ENCODE measurements at places on chromosomes 6 and 20.
A peak's percentile ranks its signal among the peaks of the same experiment; 100 is the strongest.

- no peak for DNase-seq
Observed at GRCh38 chr6:105111105-105111504, 68.7 kb downstream of the POPDC3 start.

GRCh38 chr20:53964067-53964466 lies 106.3 kb downstream of the BCAS1 start:
- no peak for DNase-seq

DNA sequence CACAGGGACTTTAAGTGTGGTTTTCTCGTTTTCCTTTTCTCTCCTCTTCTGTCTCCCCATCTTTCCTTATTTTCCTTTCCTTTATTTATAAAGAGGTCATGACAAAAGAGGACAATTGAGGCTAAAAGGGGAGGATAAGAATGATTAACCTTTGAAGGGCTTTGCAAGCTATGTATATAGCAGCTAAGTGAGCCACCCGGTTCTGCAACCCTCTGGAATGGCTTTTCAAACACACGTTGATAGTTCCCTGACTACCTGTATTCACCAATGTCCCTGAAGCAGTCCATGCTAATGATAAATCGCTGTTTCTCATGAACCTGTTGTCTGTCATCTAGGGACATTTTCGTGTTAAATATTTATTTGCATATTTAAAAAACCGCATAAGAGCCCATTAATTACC lies 124.4 kb upstream of the RALGAPA2 start:
- DNase-seq = no peak

DNA sequence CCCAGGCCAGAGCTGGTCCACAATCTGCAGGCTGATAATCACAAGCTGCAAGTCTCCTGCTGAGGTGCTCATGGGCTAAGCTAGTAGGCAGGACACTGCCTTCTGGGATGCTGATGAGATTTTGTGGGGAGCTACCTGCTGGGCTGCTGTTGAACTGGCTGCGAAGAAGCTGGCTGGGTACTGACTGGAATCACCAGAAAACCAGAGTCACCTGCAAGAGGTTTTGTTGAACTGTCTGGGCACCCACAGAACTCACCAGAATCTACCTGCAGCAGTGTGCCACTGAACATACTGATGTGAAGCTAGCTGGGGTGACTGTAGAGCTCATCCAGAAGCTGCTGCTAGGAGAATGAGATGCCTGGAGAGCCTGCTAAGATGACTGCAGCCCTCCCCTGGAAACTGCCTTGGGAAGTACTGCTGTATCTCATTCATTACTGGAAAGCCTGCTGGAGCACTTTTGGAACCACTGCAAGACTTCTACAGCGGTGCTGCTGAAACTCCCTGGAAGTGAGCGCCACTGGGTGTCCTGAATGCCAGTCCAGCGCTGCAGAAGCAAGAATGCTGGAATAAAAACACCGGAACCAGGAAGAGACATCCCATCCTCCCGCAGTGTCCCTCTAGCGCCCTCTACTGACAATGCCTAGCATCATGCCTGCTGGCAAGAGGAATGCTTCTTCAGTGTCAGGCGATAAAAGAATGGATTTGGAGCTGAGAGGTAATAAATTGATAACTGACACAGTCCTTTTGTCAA lies 64.9 kb upstream of the ARHGAP18 start:
- DNase-seq = peak; percentile 60

DNA sequence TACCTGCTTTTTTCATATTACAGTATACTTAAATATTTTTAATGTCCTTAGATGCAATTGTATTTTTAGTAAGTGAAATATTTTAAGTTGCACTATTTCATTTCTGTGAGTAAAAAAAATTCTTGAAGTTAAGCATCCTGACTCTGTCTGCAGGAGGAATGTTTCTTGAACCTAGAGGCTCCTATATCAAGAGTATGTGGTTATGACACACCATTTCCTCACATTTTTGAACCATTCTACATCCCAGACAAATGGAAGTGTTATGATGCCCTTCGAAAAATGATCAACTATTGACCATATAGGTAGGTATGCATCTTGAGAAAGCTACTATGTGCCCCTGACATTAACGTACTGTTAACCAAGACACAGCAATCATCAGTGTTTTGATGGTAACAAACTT lies 237.0 kb downstream of the BCKDHB start:
- peak; percentile 24 for DNase-seq

GRCh38 chr6:137233911-137234863 lies 15.0 kb upstream of the IFNGR1 start:
- DNase-seq = peak; percentile 95

DNA sequence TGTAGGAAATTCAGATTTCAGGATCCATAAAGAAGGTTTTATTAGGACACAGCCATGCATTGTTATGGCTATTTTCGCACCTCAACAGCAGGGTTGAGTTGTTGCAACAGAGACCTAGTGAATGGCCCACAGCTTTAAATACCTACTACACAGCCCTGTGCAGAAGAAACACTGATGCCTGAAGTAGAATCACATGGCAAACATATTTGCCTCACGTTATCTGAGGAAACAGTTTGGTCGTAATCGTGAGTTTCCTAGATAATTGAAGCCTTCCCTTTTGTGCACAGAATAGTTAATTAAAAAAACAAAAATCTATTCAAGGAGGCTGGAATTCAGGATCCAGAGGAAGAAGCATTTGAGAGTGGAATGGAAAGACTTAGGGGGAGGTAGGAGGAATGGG lies 55.1 kb downstream of the GCNT2 start:
- DNase-seq = no peak

GRCh38 chr6:81979329-81979728 lies 226.8 kb upstream of the TENT5A start:
- DNase-seq = no peak

GRCh38 chr6:41651962-41652657 lies 13.8 kb downstream of the MDFI start:
- no peak for DNase-seq

- peak; percentile 44 for DNase-seq
Observed at GRCh38 chr6:141107591-141108160, 1025.0 kb upstream of the GJE1 start.

DNA sequence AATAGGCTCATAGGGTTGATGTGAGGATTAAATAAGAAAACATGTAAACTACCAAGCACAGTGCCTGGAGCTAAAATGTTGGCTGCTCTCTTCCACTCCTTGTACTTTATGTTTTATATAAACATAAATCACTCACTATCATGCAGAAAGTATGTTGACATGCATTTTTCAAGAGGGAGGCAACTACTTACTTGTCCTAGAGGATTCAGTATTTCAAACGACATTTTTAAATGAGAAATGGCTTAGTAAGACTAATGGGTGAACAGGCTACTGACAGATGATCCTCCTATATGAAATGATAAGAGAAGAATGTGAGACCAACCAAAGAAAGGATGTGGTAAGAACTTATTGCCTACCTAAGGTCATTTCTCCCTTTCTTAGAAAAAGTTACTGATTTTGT lies 21.0 kb downstream of the LATS1 start:
- DNase-seq = peak; percentile 93

GRCh38 chr20:24417485-24417884 lies 51.9 kb upstream of the SYNDIG1 start:
- no peak for DNase-seq

DNA sequence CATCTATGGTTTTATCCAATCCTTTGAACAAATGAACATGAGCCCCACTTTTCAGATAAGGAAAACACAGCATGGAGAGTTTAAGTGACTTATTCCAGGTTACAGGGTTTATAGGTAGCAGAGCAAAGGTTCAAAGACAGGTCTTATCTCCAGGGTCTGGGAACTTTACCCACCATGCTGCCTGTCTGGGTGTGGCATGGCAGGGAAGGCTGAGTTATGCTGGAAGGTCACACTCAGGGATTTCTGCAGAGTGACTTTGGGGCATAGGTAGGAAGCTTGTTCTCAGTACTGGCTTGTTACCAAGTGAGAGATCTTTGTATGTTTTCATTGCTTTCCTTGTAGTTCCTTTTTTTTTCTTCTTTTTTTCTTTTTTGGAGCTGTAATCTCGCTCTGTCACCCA lies 1.8 kb downstream of the ZNF831 start:
- DNase-seq = no peak

GRCh38 chr6:162728197-162728596 lies 423 bp downstream of the PACRG start:
- DNase-seq = no peak

DNA sequence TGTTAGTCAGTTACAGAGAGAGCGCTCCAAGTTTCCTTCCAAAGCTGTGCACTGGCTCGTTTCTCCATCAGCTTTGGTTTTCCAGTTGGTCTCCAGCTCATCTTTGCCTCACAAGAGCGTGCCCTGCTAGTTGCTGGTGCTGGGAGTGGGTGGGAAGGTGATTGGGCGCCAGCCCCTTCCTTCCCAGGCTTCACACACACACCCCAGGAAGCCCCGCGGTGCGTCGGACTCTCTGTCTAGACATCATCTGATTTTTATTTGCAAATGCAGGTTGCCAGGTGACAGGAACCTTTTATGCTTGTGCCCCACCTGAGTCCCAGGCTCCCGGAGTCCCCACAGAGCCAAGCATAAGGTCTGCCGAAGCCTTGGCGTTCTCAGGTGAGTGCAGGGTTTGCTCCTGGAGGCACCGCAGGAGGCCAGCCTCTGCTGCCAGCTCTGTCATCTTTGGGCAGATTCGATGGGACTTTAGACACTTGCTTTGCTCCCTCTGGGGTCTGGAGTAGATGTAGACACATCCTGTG lies 7.1 kb downstream of the IRF4 start:
- no peak for DNase-seq

DNA sequence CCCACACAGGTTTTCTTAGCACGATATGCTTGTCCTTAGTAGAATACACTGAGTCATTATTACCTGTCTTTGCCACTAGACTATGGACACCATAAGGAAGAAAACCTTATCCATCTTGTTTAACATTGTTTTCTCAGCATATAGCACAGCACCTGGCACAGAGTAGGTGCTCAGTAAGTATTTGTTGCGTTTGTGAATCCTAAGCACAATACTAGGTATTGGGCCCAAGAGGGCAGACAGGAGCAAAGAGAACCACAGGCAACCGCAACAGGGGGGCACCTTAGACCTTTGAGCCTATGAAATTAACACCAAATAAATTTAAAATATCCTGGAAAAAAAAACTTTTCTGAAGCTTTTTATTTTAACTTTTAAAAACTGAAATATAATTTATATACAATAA lies 3.7 kb upstream of the NCOA6 start:
- no peak for DNase-seq

GRCh38 chr6:39279539-39279938 lies 34.7 kb downstream of the KCNK17 start:
- DNase-seq = no peak

GRCh38 chr6:162344646-162345010 lies 382.9 kb downstream of the PRKN start:
- DNase-seq = no peak
